ENCODE measurements at places on chromosomes 2 and 18.
A peak's percentile ranks its signal among the peaks of the same experiment; 100 is the strongest.

DNA sequence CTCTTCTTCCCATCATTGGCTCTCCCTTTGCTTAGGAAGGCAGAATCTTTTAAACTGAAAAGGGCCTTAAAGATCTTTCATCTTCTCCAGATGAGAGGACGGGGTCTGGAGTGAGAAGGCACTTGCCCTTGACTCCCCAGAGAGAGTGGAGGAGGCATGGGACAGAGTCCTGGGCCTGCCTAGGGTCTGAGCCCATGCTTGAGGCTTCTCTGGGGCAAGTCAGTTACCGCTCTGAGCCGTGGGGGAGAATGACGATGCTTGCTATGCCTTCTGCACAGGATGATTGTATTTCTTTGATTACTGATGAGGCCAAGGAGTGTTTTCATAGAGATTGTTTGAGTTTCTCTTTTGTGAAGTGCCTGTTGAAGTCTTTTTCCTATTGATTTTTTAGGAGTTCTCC is 921 bp downstream of the PLB1 start:
- no peaks in the 10 kb centered on the region for H3K4me1 ChIP-seq
- no peak overlapping the region for H3K4me3 ChIP-seq
- H3K36me3 ChIP-seq = no peaks in the 10 kb centered on the region

DNA sequence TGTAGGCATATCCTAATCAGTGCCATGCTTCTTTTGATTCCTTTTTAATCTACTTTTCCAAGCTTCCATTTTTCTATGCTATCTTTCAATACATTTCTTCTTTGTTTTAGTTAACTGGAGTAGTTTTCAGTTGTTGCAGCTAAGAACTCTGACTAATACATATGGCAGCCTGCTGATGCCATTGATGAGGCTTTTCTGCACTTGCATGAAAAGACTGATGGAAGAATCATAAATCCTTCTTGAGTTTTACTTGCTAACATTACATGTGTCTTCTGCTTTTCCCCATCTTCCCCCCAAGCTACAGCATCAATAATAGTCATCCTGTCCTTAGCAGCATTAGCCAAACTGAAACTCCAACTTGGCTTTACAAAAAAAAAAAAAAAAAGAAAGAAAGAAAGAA is 203.3 kb downstream of the LRP1B start:
- H3K36me3 ChIP-seq = no peaks in the 10 kb centered on the region
- H3K27me3 ChIP-seq = no peaks in the 10 kb centered on the region

DNA sequence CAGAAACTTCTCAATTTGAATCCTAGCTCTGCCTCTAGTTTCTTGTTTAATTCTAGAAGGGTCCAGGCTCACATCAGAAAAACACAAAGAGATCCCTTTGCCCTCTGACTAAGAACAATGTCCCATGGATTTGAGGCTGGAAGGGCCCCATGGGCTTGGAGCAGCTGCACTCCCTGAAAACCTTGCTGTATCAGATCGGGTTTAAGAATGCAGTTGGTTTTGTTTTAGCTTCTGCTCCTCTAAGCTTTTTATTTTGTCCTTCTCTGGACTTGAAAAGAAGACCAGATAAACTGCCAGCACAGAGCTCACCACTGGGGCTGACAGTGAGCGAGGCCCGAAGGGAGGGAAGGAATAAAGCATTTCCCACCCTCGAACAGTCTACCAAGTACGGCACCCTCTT is 69.2 kb upstream of the WIPF1 start:
- no peak for DNase-seq
- no peak overlapping the region for H3K27ac ChIP-seq
- no peaks in the 10 kb centered on the region for H3K36me3 ChIP-seq
- no peaks in the 10 kb centered on the region for H3K4me1 ChIP-seq
- H3K4me3 ChIP-seq = no peak overlapping the region

- no peaks in the 10 kb centered on the region for H3K36me3 ChIP-seq
- no peak overlapping the region for H3K27ac ChIP-seq
- H3K4me1 ChIP-seq = no peaks in the 10 kb centered on the region
- no peak for DNase-seq
Observed at GRCh38 chr2:74253971-74254310, 55.5 kb downstream of the MTHFD2 start.

- no peaks in the 10 kb centered on the region for H3K27me3 ChIP-seq
- no peak overlapping the region for H3K4me3 ChIP-seq
- peaks cover 7% of the 10 kb centered on the region for H3K4me1 ChIP-seq
- no peaks in the 10 kb centered on the region for H3K36me3 ChIP-seq
Observed at GRCh38 chr2:176126929-176127773, 2.4 kb upstream of the HOXD8 start.

- H3K27me3 ChIP-seq = no peaks in the 10 kb centered on the region
- 0 out of 2 replicates have a peak, but pooled peaks cover 3% of the 10 kb centered on the region for H3K4me1 ChIP-seq
- H3K36me3 ChIP-seq = no peaks in the 10 kb centered on the region
- DNase-seq = no peak
- H3K27ac ChIP-seq = no peak overlapping the region
Observed at GRCh38 chr2:46369783-46370182, 72.6 kb downstream of the EPAS1 start.

GRCh38 chr2:237427769-237428506 is 14.0 kb upstream of the COL6A3 start:
- H3K4me3 ChIP-seq = no peak overlapping the region
- no peak for DNase-seq
- H3K27ac ChIP-seq = no peak overlapping the region
- H3K4me1 ChIP-seq = peaks cover 12% of the 10 kb centered on the region
- H3K27me3 ChIP-seq = no peaks in the 10 kb centered on the region

DNA sequence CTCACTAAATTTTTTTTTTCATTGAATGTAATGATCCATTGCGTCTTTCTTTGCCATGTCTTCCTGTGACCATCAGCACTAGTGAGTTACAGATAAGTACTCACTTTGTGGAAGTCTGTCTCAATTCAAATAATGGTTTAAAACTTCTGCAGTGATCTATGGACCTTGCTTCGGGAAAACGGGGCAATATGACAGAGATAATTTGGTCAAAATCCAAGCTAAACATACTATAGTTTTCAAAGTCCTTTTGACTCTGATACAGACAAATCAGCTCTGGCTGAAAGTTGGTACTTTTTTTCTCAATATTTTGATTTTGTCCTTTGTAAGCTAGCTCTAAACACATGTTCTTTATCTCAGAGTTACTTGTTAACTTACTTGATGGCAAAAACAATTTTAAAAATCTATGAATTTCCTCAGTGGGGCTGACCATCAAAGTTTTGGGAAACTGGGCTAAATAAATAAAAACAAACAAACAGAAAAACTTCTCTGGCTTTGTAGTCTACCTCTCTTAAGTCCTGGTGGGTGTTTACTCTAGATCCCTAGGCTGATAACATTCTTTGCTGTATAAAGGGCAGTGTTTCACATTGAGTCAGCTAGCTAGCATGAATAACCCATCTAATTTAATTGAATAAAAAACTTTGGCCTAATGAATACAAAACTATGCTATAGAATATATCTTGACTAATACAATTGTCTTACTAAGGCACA is 327.6 kb downstream of the RDH14 start:
- no peaks in the 10 kb centered on the region for H3K27me3 ChIP-seq
- DNase-seq = no peak
- no peaks in the 10 kb centered on the region for H3K4me1 ChIP-seq
- H3K36me3 ChIP-seq = no peaks in the 10 kb centered on the region
- H3K27ac ChIP-seq = no peak overlapping the region

DNA sequence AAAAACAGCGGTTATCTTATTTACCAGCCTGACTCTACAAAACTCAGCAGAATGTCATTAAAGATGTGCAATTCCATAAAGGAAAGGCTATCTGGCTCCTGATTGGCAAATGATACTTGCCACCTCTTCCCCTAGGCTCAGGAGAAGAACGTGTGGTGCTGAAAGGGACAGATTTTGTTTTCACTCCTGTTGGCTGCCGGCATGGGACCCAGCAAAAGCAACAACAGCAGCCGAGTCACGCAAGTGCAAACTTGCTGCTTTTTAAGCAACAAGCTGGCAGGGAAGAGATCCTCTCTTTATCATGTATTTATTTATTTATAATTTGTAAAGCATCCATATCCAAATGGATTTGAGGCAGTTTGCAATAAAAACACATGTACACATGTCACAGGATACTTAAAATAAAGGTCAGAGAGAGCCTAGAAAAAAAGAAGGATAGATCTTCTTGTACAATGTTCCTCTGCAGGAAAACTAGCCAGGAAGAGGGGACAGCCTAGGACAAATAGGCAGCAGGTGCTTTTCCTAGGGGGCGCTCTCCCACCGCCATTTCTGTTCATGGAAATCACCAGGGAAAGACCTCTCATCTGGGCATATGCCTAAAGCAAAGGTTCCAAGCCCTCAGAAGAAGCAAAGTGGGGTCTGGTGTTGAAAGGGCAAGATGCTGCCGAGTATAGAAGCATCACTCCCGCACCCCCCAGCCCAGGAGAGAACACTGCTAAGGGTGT is 799.3 kb downstream of the BCL11A start:
- no peaks in the 10 kb centered on the region for H3K4me1 ChIP-seq
- no peaks in the 10 kb centered on the region for H3K27me3 ChIP-seq
- no peaks in the 10 kb centered on the region for H3K36me3 ChIP-seq
- no peak overlapping the region for H3K4me3 ChIP-seq

DNA sequence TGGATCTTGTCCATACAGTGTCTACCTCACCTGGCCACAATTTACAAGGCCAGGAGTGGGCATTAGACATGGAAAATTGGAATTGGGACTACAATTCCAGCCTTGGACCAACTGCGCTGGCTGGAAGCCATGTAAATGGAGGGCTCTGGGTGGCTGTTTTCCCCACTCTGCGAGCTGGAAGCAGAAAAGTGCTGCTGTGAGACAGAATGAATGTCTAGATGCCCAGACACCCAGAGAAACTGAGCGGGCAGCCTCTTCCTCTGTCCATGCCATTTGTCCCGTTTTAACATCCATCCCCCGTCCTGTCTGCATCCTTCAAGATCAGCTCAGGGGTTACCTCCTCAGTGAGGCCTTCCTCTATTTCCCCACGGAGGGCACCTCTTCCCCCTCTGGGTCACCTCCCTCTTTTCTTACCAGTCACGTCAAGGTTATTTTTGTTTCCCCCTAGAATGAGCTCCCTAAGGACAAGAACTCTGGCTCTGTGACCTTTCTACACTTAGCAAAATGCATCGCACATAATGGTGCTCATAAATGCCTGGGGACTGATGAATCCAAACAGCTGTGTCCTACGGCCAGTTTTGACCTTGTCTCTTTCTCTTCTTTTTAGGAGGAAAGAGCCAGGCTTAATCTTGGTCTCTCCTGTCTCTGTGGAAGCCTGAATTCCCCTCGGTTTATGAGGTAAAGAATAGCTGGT is 41.2 kb downstream of the MCFD2 start:
- H3K4me3 ChIP-seq = no peak overlapping the region
- peaks cover 25% of the 10 kb centered on the region for H3K4me1 ChIP-seq
- H3K27ac ChIP-seq = peak overlapping the region; percentile 78
- no peak for DNase-seq
- no peaks in the 10 kb centered on the region for H3K27me3 ChIP-seq

- H3K27me3 ChIP-seq = no peaks in the 10 kb centered on the region
- H3K4me3 ChIP-seq = no peak overlapping the region
- DNase-seq = no peak
- no peak overlapping the region for H3K27ac ChIP-seq
- H3K36me3 ChIP-seq = peaks cover 34% of the 10 kb centered on the region
- no peaks in the 10 kb centered on the region for H3K4me1 ChIP-seq
Observed at GRCh38 chr2:55338268-55338667, 69.2 kb upstream of the MTIF2 start.

DNA sequence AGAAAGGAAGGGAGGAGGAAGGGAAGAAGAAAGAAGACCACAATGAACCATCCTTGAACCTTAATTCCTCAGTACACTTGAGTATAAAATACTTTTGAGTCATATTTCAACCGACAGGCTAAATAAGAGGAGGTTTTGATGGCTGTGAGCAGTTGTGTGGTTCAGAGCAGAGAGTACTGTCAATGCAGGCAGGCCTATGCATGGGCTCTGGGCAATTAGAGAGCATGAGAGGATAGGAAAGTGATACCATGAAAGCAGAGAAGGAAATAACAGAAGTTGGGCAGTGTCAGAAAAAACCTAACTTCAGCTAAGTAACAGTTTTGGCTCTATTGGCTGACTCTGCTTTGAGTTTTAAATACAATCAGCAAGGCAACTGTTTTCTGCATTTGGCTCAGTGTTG is 123.6 kb upstream of the STK17B start:
- no peak overlapping the region for H3K27ac ChIP-seq
- no peak overlapping the region for H3K4me3 ChIP-seq
- no peaks in the 10 kb centered on the region for H3K36me3 ChIP-seq
- no peak for DNase-seq
- H3K27me3 ChIP-seq = no peaks in the 10 kb centered on the region

GRCh38 chr2:18891600-18892345 is 302.4 kb upstream of the NT5C1B start:
- no peaks in the 10 kb centered on the region for H3K27me3 ChIP-seq
- no peak overlapping the region for H3K4me3 ChIP-seq
- H3K27ac ChIP-seq = no peak overlapping the region
- no peak for DNase-seq
- no peaks in the 10 kb centered on the region for H3K36me3 ChIP-seq
- no peaks in the 10 kb centered on the region for H3K4me1 ChIP-seq

GRCh38 chr18:10149768-10150556 is 236.1 kb downstream of the VAPA start:
- H3K36me3 ChIP-seq = no peaks in the 10 kb centered on the region
- no peaks in the 10 kb centered on the region for H3K4me1 ChIP-seq
- H3K27me3 ChIP-seq = no peaks in the 10 kb centered on the region
- H3K4me3 ChIP-seq = no peak overlapping the region
- H3K27ac ChIP-seq = no peak overlapping the region

GRCh38 chr18:25335062-25335461 is 16.9 kb downstream of the ZNF521 start:
- no peaks in the 10 kb centered on the region for H3K36me3 ChIP-seq
- H3K4me1 ChIP-seq = no peaks in the 10 kb centered on the region
- no peak overlapping the region for H3K27ac ChIP-seq
- no peak overlapping the region for H3K4me3 ChIP-seq

GRCh38 chr2:120029672-120030640 is 17.1 kb downstream of the EPB41L5 start:
- no peak overlapping the region for H3K27ac ChIP-seq
- H3K4me1 ChIP-seq = no peaks in the 10 kb centered on the region
- H3K36me3 ChIP-seq = no peaks in the 10 kb centered on the region
- H3K27me3 ChIP-seq = no peaks in the 10 kb centered on the region
- H3K4me3 ChIP-seq = no peak overlapping the region
- DNase-seq = no peak

GRCh38 chr2:112136096-112136495 is 2.1 kb upstream of the FBLN7 start:
- H3K4me1 ChIP-seq = peaks cover 3% of the 10 kb centered on the region
- H3K4me3 ChIP-seq = no peak overlapping the region
- H3K27me3 ChIP-seq = no peaks in the 10 kb centered on the region
- H3K36me3 ChIP-seq = no peaks in the 10 kb centered on the region
- no peak for DNase-seq

DNA sequence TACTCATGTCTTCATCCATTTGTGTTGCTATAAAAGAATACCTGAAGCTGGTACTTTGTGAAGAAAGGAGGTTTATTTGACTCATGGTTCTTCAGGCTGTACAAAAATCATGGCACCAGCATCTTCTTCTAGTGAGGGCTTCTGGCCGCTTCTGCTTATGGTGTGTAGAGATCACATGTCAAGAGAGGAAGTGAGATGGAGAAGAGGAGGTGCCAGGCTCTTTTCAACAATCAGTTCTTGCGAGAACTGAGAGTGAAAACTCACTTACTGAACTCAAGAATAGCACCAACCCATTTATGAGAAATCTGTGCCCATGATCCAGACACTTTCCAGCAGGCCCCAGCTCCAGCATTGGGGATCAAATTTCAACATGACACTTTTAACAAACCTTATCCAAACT is 30.0 kb upstream of the BARD1 start:
- no peak for DNase-seq
- H3K27me3 ChIP-seq = no peaks in the 10 kb centered on the region
- no peak overlapping the region for H3K27ac ChIP-seq
- no peak overlapping the region for H3K4me3 ChIP-seq
- no peaks in the 10 kb centered on the region for H3K4me1 ChIP-seq
- no peaks in the 10 kb centered on the region for H3K36me3 ChIP-seq

- no peaks in the 10 kb centered on the region for H3K36me3 ChIP-seq
- H3K4me1 ChIP-seq = peaks cover 25% of the 10 kb centered on the region
- DNase-seq = no peak
- no peak overlapping the region for H3K4me3 ChIP-seq
- H3K27me3 ChIP-seq = no peaks in the 10 kb centered on the region
Observed at GRCh38 chr2:9178904-9179571, 27.6 kb upstream of the ASAP2 start.

All from Panc1 (cell line).